ENCODE measurements at places on chromosomes 7 and 10.

- DNase-seq: no peak
Measured at GRCh38 chr10:123807444-123808035, 84.1 kb downstream of the CPXM2 start.

DNA sequence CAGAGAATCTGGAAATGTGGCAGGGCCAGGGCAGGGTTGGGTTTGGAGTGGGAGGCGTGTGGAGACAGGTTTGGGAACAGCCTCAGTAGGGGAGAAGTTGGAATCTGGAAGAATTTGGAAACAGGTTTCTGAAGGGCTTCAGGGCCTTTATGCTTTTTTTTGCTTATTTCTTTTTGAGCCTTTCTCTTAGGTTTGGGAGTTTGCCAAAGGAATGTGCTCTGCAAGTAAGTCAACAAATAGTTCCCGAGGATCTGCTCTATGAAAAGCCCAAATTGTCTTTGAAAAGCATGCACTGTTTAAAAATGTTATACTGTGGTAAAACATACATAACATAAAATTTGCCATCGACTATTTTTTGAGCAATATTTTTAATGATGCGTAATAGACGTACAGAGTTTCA lies 86.7 kb upstream of the ADRB1 start:
- no peak for DNase-seq

DNA sequence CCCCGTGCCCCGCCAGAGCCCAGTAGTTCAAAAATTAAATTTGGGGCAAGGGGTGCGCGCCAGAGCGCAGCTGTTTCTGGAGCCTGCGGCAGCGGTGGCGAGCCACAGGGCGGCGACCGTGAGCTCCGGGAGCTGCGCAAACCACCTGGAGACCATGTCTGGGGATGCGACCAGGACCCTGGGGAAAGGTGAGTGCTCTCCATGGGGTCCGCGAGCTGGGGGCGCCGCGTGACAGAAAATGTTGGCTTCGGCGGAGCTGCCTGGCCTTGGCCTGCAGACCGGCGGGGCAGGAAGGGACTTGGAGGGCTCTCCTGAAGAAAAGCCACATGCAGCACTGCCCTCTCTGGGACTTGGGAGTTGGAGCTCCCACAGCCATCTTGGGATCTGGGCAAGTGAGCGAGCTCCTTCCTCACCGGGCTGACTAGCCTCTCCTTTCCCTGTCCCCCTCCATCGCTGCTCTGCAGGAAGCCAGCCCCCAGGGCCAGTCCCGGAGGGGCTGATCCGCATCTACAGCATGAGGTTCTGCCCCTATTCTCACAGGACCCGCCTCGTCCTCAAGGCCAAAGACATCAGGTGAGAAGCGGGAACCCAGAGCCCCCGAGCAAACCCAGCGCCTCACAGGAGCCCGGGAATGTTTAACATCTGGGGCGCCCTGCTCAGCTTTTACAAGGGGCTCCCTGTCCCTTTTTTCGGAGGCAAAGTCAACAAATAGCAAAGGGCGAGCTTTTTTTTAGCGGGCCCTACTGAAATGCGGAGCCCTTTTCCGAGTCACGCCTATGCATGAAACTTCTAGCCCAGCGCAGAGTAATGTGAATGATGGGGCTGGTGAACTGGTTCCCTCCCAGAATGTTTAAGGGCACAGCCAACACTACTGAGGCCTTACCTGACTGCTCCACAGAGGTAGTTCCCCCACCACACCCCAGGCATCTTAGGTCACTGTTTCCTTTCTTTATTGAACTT lies 6.1 kb downstream of the GSTO2 start:
- peak; percentile 59 for DNase-seq

DNA sequence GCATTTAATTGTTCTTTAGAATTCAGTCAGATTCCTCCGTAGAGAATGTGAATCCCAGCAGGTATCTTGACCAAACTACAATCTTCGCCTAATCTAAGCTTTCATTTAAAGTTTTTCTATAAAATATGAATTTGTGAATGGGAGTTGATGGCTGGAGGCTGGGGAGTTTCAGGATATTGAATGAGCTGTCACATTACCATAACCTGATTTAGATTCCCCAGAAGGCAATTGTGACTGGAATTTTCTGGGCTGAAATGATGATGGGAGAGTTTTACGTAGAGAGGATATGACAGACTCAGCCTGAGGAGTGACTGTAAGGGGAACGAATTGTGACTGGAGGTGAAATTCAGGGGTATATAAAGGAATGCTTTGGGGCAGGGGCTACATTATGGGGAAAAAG lies 411.7 kb upstream of the FZD8 start:
- no peak for DNase-seq

- peak; percentile 36 for DNase-seq
Measured at GRCh38 chr7:75915416-75916156, 631 bp downstream of the POR start.

- DNase-seq: peak; percentile 26
Measured at GRCh38 chr10:123009105-123009820, 457 bp downstream of the ACADSB start.

GRCh38 chr10:88934900-88935672 lies 17.5 kb downstream of the ACTA2 start:
- peak; percentile 85 for DNase-seq

- peak; percentile 70 for DNase-seq
Measured at GRCh38 chr10:784403-785088, 95.1 kb upstream of the DIP2C start.

DNA sequence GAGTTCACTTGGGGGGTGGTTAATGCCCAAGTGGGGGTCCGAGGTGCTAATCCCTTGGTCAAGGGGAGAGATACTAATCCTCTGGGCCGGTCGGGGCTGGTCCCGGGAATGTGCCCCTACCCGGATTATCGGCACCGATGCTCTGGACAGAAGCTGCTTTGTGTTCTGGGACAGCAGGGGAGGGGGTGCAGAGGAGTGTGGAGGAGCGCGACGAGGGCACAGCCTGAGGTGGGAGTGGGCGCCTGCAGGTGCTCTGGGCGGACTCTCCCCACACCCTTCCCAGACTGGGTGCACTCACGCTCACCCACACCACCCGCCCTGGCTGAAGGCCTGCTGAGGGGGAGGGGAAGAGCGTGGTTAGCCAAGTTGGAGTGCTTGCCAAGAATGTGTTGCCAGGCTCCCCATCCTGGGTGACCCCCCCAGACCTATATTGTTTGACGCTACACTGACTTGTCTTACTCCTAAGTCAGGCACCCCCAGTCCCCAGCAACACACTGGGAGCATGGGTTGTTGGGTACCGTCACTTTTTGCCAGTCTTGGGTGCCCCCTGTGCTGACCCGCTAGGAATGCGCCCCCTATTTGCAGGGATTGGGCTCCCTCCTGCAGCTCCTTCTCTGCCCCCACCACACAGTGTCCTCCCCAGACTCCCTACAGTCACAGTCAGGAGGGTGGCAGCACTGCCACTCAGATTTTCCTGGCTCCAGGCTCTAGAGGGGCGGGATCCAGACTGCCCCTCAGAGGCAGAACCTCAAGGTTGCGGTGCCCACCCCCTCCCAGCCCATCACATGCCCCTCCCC lies 1.2 kb downstream of the SLC4A2 start:
- peak; percentile 64 for DNase-seq

Measured in body of pancreas (tissue), 4 donors.